ENCODE measurements at places on chromosomes 4 and X. TPM values are rescaled to one million over a fixed set of nuclear protein-coding genes. Genes with fewer than 3 reads are reported as not detected.

DNA sequence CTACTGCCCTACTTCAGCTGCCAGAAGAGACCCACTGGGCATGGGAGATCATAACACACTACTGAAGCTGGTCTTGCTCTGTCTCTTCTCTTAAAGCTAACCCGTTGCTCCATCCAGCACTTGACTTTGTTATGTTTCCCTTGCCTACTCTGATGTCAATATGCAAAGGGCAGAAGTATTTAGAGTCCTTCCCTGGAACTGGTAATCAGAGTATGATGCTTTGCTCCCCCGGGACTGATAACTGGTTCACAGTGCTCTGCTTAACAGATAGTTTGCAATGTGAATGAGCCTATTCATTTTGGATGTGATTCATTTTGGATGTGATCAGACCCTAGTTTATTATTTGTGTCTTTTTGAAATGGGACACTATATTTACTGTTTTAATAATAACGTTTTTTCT, 12.3 kb upstream of the UCP1 start:
- no peaks in the 10 kb centered on the region for H3K36me3 ChIP-seq
- no peak overlapping the region for H3K27ac ChIP-seq
- DNase-seq, result no peak
- H3K4me1 ChIP-seq, result no peaks in the 10 kb centered on the region
- H3K4me3 ChIP-seq, result no peak overlapping the region

DNA sequence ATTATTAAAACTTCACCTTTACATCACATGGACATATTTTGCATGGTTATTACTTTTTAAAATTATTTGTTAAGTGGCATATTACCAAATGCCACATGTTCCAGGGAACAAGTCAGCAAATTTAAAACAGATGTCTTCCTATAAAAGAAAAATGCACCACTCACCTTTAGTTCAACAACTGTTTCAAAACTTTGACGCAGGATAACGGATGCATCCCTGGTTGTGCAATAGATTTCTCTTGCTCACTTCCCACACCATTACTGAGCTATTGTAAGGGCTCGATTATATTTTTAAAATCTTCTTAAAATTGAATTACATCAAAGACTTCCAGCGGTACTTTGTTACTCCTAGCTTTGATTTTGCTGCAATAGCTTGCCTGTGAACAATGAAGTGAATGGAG, 93.0 kb upstream of the ARHGAP24 start:
- H3K27ac ChIP-seq, result no peak overlapping the region
- H3K36me3 ChIP-seq, result no peaks in the 10 kb centered on the region
- H3K4me1 ChIP-seq, result no peaks in the 10 kb centered on the region
- H3K27me3 ChIP-seq, result no peaks in the 10 kb centered on the region
- no peak for DNase-seq
- H3K4me3 ChIP-seq, result no peak overlapping the region

RP2 gene
- 2.8 TPM for polyA plus RNA-seq

- H3K27me3 ChIP-seq, result no peaks in the 10 kb centered on the region
- H3K4me1 ChIP-seq, result no peaks in the 10 kb centered on the region
- H3K36me3 ChIP-seq, result no peaks in the 10 kb centered on the region
Observed at GRCh38 chrX:99371976-99372595, 1038.0 kb downstream of the PCDH19 start.
